ENCODE measurements at places on chromosomes 3 and 15. TPM values are rescaled to one million over a fixed set of nuclear protein-coding genes. Genes with fewer than 3 reads are reported as not detected.

GRCh38 chr15:81014446-81015093 lies 13.8 kb downstream of the TLNRD1 start:
- H3K27ac ChIP-seq: no peak overlapping the region
- 0 out of 2 replicates have a peak, but pooled peaks cover 3% of the 10 kb centered on the region for H3K4me1 ChIP-seq
- no peak for DNase-seq
- no peaks in the 10 kb centered on the region for H3K36me3 ChIP-seq

DNA sequence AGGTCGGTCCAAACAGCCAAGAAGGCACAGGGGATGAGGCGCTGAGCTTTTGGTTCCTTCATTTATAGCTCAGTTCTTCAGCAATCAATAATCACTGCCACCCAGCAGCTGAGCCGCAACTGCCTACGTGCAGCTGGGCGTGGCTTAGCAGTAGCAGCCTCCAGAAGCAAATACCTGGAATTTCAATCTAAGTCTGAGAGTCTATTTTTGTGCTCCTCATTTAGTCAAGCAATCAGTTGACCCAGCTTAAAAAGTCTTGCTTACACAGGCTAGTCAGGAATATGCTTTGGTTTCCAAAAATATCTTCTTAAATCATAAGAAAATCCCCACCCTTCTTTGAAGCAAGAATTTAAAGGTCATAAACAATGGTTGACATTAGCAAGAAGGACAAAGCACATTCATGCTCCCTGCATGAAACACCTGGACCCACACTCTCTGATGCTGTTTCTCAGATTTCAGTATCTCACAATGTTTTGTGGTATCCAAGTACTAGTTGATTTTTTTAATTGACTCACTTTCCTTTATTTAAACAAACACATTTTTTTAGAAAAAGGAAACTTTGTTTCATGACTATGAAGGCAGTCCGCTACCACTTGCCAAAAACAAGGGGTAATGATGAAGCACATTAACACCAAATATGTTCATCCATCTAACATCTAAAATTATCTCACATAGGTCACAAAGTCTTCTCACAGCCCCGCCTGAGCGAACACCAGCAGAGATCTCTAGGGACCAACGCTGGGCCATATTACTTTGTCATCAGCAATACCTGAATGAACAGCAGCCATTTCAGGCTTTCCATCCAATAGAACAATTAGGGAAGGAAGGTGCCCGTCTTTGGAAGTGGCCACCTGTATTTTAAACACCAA lies 106.1 kb downstream of the OXNAD1 start:
- no peaks in the 10 kb centered on the region for H3K27me3 ChIP-seq
- no peak overlapping the region for H3K27ac ChIP-seq
- no peak overlapping the region for H3K4me3 ChIP-seq

GRCh38 chr3:120678331-120678947 lies 3.6 kb downstream of the HGD start:
- H3K27me3 ChIP-seq: no peaks in the 10 kb centered on the region
- H3K4me1 ChIP-seq: no peaks in the 10 kb centered on the region
- no peak for DNase-seq
- no peak overlapping the region for H3K27ac ChIP-seq
- H3K36me3 ChIP-seq: no peaks in the 10 kb centered on the region

GRCh38 chr3:83946049-83946448 lies 1012.7 kb upstream of the CADM2 start:
- no peaks in the 10 kb centered on the region for H3K4me1 ChIP-seq
- H3K27ac ChIP-seq: no peak overlapping the region
- H3K4me3 ChIP-seq: no peak overlapping the region
- no peaks in the 10 kb centered on the region for H3K36me3 ChIP-seq
- no peaks in the 10 kb centered on the region for H3K27me3 ChIP-seq

- peak overlapping the region; percentile 25 for H3K27ac ChIP-seq
- H3K4me1 ChIP-seq: peaks cover 6% of the 10 kb centered on the region
- peak; percentile 82 for DNase-seq
- no peak overlapping the region for H3K4me3 ChIP-seq
Observed at GRCh38 chr3:188881954-188882641, 289.7 kb upstream of the TPRG1 start.

GRCh38 chr3:184399410-184399809 lies 19.6 kb downstream of the CHRD start:
- H3K4me1 ChIP-seq: no peaks in the 10 kb centered on the region
- H3K27me3 ChIP-seq: peaks cover 4% of the 10 kb centered on the region
- H3K4me3 ChIP-seq: no peak overlapping the region

DNA sequence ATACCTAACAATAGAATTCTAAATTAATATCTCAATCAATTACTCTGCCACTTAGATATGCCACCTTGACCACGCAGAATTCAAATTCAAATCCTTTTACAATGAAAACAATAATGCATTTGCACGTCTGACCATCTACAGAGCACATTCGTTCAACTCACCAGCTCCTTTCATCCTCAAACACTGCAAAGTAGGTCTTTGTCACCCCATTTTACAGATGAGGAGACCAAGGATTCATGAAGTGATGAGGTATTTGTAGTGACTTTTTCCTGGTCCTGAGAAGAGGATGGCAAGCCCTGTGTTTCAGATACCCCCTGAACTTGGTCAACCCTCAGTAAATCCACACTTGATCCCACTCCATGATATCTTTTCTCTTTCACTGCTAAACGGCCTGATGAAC lies 42.2 kb downstream of the HES1 start:
- DNase-seq: no peak
- H3K4me1 ChIP-seq: no peaks in the 10 kb centered on the region
- no peaks in the 10 kb centered on the region for H3K36me3 ChIP-seq
- no peak overlapping the region for H3K27ac ChIP-seq
- H3K27me3 ChIP-seq: no peaks in the 10 kb centered on the region

DNA sequence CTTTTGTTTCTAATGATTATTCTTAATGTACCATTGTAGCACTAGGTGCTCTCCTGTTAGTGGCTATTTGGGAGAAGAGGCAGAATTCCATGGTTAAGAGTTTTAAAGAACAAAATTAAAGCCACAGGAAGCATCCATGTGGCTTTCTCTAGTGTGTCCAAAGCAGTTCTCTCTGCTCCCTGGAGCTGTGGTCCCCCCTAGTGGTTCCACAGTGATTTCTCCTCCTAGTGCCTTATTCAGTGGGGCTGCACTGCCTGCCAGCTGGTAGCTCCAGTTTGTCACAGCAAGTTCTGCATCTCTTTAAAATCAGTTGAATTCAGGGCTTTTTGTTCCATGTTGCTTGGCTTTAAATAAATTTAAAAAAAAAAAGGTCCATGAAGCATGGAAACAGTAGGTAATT lies 39.6 kb upstream of the FAM98B start:
- no peaks in the 10 kb centered on the region for H3K4me1 ChIP-seq
- no peaks in the 10 kb centered on the region for H3K36me3 ChIP-seq
- H3K4me3 ChIP-seq: no peak overlapping the region
- peak; percentile 32 for DNase-seq
- H3K27me3 ChIP-seq: 0 out of 2 replicates have a peak, but pooled peaks cover 4% of the 10 kb centered on the region
- H3K27ac ChIP-seq: no peak overlapping the region

DNA sequence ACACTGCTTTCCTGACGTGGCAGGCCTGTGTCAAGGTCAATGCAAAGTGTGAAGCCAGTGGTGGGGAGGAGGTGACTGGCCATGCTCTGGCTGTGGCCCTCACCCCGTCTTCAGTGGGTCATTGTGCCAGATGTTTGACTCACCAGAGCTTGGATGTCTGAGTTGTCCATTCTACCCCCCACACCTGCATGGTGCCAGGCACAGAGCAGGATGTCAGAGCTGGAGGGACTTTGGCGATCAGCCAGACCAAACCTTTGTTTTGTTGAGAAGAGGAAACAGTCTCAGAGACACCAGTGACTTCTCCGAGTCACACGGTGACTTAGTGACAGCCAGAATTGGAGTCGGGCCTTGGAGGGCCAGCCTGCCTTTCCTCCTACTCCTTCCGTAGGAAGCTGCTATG lies 49.5 kb downstream of the SMAD6 start:
- H3K27ac ChIP-seq: peak overlapping the region; percentile 91
- peaks cover 71% of the 10 kb centered on the region for H3K4me1 ChIP-seq
- no peaks in the 10 kb centered on the region for H3K27me3 ChIP-seq
- no peak for DNase-seq
- no peaks in the 10 kb centered on the region for H3K36me3 ChIP-seq
- H3K4me3 ChIP-seq: no peak overlapping the region

- no peak for DNase-seq
- H3K36me3 ChIP-seq: no peaks in the 10 kb centered on the region
- H3K27ac ChIP-seq: peak overlapping the region; percentile 40
- H3K4me1 ChIP-seq: peaks cover 88% of the 10 kb centered on the region
- no peak overlapping the region for H3K4me3 ChIP-seq
- no peaks in the 10 kb centered on the region for H3K27me3 ChIP-seq
Observed at GRCh38 chr3:177146646-177147045, 50.6 kb downstream of the TBL1XR1 start.

GRCh38 chr15:64681424-64682024 lies 93.9 kb downstream of the RBPMS2 start:
- H3K27ac ChIP-seq: no peak overlapping the region
- peak; percentile 32 for DNase-seq
- H3K4me3 ChIP-seq: no peak overlapping the region
- H3K4me1 ChIP-seq: 0 out of 2 replicates have a peak, but pooled peaks cover 6% of the 10 kb centered on the region
- no peaks in the 10 kb centered on the region for H3K27me3 ChIP-seq
- H3K36me3 ChIP-seq: peaks cover 9% of the 10 kb centered on the region

GRCh38 chr15:56812221-56812620 lies 78.9 kb upstream of the ZNF280D start:
- no peak overlapping the region for H3K4me3 ChIP-seq
- no peaks in the 10 kb centered on the region for H3K4me1 ChIP-seq
- no peaks in the 10 kb centered on the region for H3K36me3 ChIP-seq
- no peaks in the 10 kb centered on the region for H3K27me3 ChIP-seq
- H3K27ac ChIP-seq: no peak overlapping the region
- no peak for DNase-seq

Gene FAM174B
- total RNA-seq: 30.7 TPM

Gene NOX5
- total RNA-seq: 0.26 TPM

Gene GOLGA6A
- total RNA-seq: 0.05 TPM

Gene FAM43A
- 51.4 TPM for total RNA-seq

Gene DLEC1
- not detected for total RNA-seq

Gene CACNA2D3
- 0.41 TPM for total RNA-seq

Gene CDC25A
- 12.8 TPM for total RNA-seq
